CD8-positive, alpha-beta T cell (primary cell): ENCODE measurements at places on chromosomes 5 and 9. TPM values are rescaled to one million over a fixed set of nuclear protein-coding genes. Genes with fewer than 3 reads are reported as not detected.

GRCh38 chr9:37029776-37030610 is 4.1 kb downstream of the PAX5 start:
- no peak for DNase-seq

Gene TIMD4
- total RNA-seq, result 3.1 TPM

DNA sequence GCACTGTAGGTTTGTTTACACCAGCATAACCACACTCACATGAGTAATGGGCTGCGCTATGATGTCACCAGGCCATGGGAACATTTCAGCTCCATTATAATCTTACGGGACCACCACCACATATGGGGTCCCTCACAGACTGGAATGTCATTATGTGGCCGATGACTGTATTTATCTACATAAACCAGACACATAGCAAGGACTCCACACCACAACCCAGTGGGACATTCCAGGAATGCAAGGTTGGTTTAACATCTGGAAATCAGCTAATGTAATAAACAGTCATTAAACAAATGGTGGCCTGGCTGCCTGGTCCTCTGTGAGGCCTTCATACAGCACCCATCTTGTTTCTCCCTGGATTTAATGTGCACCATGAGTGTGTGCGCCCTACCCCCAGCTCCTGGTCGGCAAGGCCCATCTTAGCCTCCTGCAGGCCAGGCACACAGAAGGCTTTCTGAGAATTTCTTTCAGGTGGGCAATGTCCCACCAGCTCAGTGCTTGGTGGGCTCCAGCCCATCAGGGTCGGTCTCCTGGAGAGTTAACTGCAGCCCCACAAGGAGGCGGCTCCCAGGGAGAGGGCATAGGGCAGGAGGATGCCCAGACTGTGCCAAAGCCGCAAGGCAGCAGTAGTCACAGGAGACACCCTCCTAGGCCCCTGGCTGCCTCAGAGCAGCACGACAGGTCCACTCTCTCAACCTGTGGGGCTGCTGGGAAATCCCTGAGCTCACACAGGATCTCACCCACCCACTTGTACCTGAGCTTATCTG is 35.9 kb upstream of the SARDH start:
- DNase-seq, result no peak

Gene GTF3C5
- total RNA-seq, result 54.1 TPM

GRCh38 chr5:112077180-112077579 is 320.2 kb upstream of the NREP start:
- no peak for DNase-seq
